Type B pancreatic cell (in vitro differentiated cells): ENCODE measurements at places on chromosomes 6 and 20. TPM values are rescaled to one million over a fixed set of nuclear protein-coding genes. Genes with fewer than 3 reads are reported as not detected.

GRCh38 chr20:24935140-24935539, 13.9 kb upstream of the CST7 start:
- no peak for DNase-seq

GRCh38 chr6:50922579-50923525, 104.2 kb downstream of the TFAP2B start:
- DNase-seq: no peak

DNA sequence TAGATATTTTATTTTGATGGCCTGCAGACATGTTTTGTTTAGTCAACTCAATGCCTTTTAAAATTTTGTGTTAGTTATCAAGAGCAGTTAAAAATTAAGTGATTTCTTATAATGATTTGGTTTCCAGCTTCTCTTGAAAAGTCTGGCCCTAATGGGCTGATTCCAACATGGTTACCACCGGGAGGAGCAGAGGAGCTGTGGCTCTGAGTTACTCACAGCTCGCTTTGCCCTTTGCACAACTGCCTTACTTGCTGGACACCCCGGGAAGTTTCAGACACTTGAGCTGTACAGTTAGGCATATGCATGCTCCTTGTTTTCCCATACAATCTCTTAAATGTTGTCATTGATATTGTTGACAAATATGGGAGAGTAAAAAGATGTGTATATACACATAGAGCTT, 173.1 kb upstream of the MMS22L start:
- DNase-seq: no peak

- no peak for DNase-seq
Measured at GRCh38 chr6:91487696-91488392, 901.0 kb upstream of the MAP3K7 start.

DNA sequence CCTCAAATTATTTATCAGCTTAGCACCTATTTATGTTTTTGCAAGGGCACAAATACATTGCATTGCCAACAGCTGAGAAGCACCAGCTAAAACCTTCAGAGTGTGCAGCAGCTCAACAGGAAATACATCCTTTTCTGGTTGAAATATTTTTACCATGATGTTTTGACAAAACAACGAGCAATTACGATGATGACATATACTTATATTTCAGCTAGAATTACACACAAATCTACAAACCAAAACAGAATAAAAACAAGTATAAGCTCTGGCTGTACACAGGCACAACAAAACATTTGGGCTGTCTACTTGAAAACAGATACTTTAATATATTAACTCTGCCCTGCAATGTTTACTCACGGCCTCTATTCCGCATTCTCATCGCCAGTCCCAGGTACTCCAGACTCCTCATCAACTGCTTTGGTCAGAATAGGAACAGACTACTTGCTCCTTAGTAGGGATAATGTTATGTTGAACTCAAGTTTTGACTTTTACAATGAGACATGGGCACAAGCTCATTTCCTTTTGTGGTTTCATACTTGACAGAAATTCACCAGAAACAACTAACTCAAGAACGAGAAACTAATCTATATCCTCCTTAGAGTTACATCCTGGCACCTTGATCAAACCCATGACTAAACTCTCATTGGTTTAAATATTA, 377.6 kb downstream of the ESR1 start:
- DNase-seq: no peak

DNA sequence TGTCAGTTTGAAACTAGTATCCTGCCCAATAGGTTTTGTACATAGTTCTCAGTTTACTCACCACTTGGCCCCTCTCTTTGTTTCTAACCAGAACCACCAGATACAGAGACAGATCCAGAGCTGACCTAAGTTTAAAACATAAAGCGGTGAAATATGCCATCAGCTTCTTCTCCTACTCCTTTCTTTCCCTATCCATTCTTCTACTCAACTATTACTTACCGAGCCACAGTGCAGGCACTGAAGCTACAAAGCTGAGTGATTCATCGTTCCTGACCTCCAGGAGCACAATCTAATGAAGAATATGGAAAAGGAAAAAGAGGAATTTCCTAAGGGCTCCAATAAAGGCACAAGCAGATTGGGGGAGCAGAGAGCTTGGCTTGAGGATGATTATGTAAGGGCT, 286.0 kb downstream of the FOXC1 start:
- no peak for DNase-seq

Gene B3GAT2
- 0.05 and 1.7 TPM in 2 replicates for total RNA-seq
